ENCODE measurements at places on chromosomes 5 and 9.

DNA sequence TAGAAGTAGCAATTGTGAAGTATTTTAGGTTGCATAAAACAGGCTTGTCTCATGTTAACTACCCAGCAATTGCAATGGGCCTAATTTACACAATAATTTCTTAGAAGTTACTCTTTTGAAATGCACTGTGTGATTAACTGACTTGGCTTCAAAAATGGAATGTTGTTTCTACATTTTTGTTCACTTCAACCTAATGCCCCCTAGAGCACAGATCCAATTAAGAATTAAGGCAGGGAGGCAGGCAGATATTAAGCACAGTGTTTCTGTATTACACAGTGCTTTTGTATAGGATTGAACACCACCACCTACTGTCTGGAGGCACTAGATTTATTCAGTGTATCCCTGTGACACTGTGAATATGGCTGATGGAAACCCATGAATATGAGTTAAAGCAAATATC is 302.1 kb downstream of the FBXL17 start:
- DNase-seq: no peak

DNA sequence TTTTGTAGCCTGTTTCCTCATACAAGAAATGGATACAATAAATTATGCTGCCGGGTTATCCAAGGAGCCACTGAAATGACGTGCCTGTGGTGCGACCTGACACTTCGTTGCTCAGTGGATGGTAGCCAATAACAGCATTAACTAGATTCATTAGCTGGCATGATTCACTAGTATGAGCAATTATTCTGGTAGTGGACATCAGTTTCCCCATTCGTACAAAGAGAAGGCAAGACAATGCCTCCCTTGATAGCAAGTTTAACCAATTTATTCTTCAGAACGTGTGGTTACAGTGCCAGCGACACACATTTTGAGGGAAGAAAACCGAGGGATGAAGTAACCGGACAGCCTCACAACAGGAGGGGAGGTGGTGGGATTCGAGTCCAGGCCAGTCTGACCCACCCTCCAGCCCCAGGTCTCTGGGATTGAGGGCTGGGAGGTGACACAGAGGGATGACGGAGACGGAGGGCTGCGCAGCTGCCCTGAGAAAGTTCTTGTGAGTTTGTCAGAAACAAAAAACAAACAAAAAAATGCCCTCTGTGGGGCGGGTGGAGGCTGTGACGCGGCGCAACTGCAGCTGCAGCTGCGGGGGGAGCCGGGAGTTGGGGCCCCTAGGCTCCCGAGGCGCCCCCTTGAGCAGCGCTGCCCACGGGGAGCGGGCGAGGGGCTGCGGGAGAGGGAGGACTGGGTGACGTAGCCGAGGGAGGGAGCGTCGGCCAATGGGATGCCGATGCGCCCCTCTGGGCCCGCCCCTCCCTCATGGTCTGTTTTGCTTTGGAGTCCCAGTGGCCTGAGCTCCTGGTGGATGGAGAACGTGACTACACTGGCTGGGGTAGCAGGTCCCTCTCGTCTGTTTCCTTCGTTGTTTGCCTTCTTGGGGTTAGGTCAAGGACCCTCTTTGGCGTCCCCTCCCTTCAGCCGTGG is 10.9 kb downstream of the LHX2 start:
- no peak for DNase-seq

- peak; percentile 58 for DNase-seq
These were observed at the start of the genes DNAI1 and FAM219A for GRCh38 chr9:34458013-34458958. Gene DNAI1, plus strand, starts transcription at chr9:34458805. Its CDS starts 201 bp downstream, at chr9:34459006. Gene FAM219A, minus strand, starts transcription at chr9:34458570. Its CDS starts 307 bp downstream, at chr9:34458263.

GRCh38 chr5:177294632-177295031 is 8.9 kb downstream of the RAB24 start:
- no peak for DNase-seq

GRCh38 chr9:70110194-70111041 is 66.8 kb downstream of the MAMDC2 start:
- no peak for DNase-seq

- DNase-seq: no peak
These were observed 80.2 kb downstream of the FGF18 start for GRCh38 chr5:171499611-171500010.

GRCh38 chr5:108257996-108258395 is 123.9 kb downstream of the FBXL17 start:
- no peak for DNase-seq

GRCh38 chr5:174448662-174449061 is 275.7 kb upstream of the MSX2 start:
- no peak for DNase-seq

DNA sequence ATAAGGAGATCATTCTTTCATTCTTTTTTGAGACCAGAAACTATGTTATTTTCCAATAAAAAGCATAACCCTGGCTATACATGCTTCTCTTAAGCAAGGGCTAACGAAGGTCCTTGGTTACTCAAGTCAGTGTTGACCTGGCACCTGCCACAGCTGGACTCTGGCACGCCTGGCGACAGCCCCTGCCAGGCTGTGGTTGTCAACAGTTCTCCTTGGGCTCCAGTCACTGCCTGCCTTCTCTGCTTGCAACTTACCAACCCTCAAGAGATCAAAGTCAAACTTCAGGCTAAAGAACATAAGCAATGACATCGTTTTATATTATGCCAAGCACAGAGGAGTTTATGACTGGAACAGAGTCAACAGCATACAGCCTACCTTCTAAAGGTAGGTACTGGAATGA is 61.4 kb upstream of the TBC1D9B start:
- no peak for DNase-seq

DNA sequence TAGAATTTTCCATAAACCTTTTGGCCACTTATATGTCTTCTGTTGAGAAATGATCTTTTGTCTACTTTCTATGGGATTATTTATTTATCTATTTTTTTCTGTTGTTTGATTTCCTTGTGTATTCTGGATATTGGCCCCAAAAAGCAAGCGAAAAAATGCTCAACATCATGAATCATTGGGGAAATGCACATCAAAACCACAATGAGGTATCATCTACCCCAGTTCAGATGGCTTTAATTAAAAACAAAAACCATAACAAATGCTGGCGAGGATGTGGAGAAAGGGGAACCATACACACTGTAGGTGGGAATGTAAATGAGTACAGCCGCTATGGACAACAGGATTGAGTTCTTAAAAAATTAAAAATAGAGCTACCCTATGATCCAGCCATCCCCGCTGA is 125.0 kb upstream of the LPCAT1 start:
- DNase-seq: no peak

DNA sequence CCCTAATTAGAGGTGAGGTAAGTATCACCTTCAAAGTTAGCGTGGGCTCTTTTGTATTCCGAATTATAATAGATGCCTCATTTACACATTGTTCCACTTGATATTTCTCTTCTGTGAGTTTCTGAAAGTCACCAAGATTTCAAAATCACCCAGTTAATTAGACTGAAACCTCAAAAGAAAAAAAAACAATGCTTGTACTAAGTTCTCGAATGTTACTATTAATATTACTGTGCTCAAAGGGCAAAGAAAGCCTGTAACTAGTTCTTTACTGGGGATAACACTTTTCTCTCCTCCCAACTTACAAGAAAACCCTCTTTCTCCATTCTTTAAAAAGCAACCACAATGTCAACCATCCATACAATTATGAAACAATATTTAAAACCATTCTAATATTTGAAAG is 98.5 kb downstream of the STRBP start:
- DNase-seq: no peak

DNA sequence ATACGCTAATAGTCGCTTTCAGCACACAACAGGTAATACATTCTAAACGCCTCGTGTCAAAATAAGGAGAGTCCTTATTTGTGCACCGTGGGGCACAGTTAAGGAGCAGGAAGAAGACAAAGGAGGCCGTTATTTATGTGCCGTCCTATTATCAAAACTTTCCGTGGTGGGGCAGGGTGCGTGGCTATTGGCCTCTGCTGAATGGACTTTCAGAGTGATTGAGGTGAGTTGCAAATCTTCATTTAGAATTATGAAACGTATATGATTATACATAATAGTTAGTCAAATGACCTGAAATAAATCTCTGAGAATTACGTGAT is 833 bp downstream of the C5orf24 start:
- DNase-seq: no peak

DNA sequence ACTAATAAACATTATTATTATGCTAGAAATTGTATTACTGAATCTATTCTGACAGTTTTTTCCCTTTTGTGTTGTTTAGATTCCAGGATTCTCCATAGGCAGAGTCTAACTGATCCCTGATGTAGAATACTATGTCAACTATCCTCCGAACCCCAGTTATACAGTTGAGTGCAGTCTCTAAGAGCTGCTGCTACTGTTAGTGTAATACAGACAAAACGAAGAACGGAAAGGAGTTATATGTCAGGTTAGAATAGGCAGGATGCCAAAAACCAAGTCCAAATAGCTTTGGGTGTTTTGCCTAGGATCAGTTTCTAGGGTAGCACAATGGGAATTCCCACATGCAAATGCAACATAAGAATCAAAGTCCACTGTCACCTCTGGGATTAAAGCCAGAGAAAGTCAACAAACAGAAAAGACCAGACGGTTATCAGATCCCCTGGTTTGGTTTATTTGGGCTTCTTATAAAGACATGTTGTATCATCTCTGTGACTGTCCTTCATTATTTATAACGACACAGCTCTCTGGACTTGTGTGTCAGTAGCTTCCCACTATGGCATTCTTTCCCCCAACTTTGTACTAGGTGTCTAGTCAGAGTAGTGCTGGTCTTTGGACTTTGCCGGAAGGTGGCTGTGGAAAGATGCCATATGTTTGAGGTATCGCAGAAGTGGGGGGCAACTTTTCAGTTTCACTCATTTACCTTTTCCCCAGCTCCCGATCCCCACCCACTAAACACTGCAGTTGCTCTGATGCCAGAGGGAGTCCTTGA is 14.9 kb upstream of the TMEM38B start:
- no peak for DNase-seq

- no peak for DNase-seq
These were observed 525.8 kb downstream of the CTNND2 start for GRCh38 chr5:11378461-11378860.

DNA sequence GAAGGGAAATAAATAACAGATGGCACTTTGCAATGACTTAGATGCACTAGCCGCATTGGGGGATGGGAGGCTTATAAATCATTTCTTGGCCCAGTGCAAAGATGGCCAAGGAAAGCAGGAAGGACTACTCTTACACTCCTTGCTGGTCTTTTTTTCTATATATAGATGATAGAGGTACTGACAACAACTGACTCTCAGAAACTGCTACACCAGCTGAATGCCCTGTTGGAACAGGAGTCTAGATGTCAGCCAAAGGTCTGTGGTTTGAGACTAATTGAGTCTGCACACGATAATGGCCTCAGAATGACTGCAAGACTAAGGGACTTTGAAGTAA is 1.7 kb downstream of the CCNG1 start:
- DNase-seq: no peak

GRCh38 chr5:129691220-129691619 is 56.7 kb upstream of the MINAR2 start:
- DNase-seq: no peak

- no peak for DNase-seq
These were observed 48.2 kb downstream of the TNFAIP8 start for GRCh38 chr5:119404033-119404432.

DNA sequence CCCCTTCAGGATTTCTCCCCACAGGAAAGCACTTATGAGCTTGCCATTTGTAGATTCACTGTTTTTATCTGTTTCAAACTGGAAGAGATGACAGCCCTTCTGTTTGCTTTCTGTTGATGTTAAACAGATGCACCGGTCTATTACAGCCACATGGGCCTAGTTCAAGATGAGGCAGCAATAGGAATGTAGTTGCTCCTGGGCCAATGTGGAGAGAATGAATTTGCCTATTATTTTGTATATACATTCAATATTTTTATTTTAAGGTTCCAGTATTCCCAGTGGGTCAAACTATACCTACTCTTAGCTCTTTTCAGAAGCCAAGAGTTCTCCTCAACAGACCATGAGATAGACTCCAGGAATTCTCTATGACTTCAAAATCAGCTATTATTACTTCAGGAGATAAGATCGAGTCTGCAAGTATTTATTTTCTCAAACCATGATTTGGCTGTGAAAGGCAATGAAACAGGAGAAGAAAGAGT is 461.6 kb downstream of the RASEF start:
- no peak for DNase-seq
